ENCODE measurements at places on chromosomes 12 and 14.

- no peak for DNase-seq
Measured at GRCh38 chr14:100526057-100526456, 61.2 kb downstream of the BEGAIN start.

DNA sequence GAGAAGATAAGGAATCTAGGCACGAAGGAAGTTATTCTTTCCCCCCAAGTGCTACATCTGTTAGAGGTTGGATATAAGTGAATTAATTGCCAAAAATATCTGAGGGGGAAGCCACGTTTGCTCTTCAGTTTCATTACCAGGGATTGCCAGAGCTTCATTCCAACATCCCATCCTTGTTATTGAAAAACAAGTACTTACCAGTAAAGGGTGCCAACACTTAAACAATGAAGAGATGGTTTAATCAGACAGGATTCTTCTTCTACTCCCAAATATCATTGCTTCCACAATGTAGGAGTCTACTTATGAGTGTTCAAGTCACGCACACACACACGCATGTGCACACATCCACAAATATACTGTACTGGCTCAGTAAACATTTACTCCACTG is 312.4 kb downstream of the RPAP3 start:
- DNase-seq, result no peak

DNA sequence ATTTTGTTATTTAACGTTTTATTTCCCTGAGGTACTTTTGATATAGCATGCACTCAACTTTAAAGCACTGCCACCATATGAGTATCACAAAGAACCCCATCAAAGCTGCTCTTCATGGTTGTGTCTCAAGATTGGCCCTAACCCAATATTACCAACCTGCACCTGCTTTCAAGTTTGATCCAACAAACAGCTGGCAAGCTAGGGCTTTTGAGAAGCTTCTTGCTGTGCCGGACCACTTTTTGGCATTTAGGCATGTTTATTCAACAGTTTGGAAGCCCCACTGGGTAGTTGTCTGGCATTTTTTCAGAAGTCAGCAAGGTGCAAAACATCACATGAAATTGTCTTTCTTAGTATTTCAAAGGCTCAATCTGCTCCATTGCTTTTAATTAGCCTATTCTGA is 137.2 kb upstream of the PLEKHA5 start:
- DNase-seq, result no peak

- DNase-seq, result no peak
Measured at GRCh38 chr14:105326568-105326867, 12.0 kb downstream of the PACS2 start.

Measured in activated naive CD4-positive, alpha-beta T cell treated with Interleukin-2 at 50 U/mL for 16 hours (primary cell).